ENCODE measurements at places on chromosomes 1 and 21.

- DNase-seq, result no peak
Measured at GRCh38 chr1:180981596-180982387, 40.9 kb downstream of the STX6 start.

DNA sequence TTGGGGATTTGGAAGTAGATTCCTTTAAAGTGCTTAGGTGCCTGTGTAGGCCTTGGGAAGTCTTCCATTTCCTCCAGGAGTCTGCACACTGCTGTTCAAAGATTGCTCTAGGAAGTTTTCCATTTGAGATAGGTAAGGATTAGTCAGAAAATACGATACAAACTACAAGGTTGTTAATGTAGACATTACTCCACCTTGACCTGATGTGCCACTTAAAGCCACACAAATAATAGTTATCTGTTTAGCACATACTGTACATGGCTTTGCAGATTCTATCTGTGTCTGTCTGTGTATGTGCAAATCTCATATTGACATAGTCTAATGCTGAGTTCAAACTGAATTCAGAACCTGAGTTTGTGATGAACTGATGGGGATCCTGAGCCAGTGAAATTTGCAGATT is 118.4 kb downstream of the RHOU start:
- DNase-seq, result no peak

DNA sequence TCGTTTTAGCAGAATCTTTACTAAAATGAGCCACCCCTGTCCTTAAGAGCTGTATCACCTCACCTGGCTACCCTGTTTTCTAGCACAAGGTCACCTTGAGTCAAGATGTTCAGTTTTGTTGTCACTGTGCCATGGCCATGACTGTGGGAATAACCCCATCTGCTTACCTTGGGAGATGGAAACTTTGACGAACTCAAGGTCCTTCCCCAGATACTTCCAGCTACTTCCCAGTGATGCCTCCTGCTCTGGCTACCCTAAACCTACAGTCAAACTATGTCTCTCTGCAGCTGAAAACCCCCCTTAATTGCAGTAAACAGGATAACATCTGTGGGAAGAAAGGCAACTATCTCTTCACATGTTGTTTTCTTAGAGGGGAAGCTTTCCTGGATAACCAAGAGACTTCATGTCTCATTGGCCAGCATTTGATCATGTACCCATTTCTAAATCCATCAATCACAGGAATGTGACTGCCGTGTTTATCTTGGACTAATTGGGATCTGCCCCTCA is 89.5 kb upstream of the C1orf21 start:
- DNase-seq, result no peak

DNA sequence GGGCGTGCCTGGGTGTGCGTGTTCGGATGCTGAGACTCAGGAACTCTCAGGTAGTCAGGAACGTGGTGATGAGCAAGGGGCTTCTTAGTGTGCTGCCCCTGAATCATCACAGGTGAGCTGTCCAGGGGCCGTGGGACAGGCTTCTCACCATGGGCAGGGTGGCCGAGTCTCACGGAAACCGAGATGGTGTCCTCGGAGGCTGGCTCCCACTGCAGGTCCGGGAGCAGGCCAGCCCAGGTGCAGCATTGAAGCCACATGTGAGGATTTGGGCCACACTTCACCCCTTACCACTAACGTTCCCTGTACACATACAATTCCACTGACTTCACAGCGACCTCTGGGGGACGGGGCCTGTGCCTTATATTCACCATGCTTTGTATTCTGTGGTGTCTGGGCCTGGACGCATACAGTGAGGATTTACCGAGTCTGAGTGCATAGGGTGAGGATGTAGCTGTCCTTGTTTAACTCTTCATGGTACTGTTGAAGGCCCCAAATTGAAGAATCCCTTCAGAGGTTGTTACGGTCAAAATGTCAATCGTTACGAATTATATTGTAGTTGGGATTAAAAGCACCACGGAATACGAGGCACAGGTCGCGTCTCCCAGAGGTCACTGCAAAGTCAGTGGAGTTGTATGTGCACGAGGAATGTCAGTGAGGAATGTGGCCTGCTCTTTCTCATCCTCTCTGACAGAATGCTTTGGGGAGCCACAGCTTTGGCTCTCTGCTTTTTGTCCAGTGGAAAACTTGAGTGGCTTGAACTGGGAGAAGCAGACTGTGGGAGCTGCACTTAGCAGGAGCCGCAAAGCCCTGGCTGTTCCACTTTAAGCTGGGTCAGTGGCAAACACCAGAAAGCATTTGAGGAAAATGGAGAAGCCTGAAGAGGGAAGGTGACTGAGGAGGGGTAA is 95.3 kb downstream of the MTR start:
- no peak for DNase-seq

- no peak for DNase-seq
Measured at GRCh38 chr1:179923029-179923428, 31.6 kb upstream of the CEP350 start.

DNA sequence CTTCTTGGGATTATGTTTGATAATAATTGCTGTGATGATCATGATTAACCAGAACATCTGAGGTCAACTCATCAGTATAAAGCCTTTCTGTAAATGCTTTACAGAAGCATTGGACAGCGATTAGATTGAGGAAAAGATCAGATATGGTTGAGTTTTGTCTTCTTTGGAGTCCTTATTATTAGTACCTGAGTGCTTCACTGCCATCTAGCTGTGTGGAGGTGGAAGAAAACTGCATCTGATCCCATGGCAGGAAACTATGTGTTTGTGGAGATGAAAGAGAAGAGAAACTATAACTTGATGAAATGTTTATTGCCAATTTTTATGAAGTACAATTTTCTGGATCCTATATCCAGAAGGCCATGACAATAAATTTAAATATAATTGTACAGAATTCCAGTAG is 11.4 kb downstream of the FLG2 start:
- DNase-seq, result no peak

DNA sequence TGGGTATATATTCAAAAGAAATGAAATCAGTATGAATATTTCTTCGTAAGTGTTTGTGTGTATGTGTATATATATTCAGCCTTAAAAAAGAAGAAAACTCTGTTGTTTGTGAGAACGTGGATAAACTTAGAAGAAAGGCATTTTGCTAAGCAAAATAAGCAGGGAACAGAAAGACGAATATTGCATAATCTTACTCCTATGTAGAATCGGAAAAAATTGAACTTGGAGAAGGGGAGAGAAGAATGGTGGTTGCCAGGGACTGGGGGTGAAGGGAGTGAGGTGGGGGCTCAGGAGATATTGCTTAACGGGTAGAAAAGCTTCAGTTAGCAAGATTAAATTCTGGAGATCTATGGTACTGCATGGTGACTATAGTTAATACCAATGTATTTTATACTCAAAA is 40.3 kb upstream of the NEK7 start:
- no peak for DNase-seq

DNA sequence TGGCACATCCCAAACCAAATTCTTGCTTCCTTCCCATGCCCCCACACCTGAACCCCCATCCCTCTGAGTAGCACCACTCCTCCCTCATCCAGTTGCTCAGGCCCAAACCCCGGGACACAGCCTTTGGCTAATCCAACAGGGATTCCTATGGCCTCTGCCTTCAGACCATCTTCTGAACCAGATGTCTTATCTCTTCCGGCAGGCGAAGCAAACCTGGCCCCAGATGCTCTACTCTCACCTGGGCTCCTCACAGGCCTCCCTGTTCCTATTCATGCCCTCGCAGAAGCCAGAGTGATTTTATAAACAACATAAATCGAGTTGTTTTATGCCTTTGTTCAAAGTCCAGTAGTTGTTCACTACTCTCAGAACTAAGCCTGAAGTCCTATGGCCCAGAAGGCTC is 12.5 kb upstream of the KCNA2 start:
- no peak for DNase-seq

DNA sequence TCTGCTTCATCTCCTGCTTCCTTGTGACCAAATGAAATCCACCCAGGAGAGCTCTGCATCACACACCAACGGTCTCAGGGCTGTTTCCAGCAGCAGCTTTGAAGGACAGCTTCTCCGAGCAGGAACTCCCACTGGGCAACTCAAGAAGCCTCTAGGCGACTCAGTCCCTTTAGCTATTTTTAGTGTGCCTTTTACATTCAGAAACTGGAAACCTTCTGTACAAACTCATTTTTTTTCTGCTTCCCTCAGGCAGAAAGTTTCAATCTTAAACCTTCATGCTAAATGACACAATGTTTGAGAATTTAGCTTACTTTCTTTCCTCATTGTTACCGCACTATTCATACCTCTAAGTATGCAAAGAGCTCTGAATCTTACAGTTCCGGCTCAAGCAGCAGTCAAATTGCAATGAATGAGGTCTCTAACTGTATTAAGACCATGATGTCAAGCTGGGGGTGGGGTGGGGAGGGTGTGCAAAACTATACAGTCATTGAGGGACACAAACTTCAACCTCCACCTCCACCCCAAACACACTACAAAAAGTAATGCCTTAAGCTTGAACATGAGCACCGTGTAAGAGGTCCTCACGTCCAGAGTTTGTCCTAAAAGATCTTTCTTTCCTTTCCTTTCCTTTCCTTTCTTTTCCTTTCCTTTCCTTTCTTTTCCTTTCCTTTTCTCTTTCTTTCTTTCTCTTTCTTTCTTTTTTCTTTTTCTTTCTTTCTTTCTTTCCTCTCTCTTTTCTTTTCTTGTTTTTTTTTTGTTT is 16.4 kb upstream of the TARBP1 start:
- no peak for DNase-seq

DNA sequence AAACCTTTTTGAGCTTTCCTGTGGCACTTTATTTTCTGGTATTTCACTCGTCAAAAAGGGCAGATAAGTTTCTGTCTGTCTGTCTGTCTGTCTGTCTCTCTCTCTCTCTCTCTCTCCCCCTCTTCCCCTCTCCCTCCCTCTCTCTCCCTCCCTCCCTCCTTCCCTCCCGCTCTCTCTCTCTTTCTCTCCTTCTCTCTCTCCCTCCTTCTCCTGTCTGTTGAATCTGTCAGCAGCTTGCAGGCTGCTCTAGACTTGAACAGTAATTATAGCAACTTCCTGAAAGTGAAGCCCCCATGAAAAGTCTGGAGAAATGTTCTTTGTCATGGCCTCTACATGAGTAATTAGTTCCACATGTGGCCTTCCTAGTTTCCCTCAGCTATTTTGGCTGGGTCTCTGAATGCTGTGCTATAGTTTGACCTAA is 275.2 kb upstream of the C1orf105 start:
- DNase-seq, result no peak

GRCh38 chr21:36981049-36981391 is 14.6 kb upstream of the HLCS start:
- DNase-seq, result no peak

DNA sequence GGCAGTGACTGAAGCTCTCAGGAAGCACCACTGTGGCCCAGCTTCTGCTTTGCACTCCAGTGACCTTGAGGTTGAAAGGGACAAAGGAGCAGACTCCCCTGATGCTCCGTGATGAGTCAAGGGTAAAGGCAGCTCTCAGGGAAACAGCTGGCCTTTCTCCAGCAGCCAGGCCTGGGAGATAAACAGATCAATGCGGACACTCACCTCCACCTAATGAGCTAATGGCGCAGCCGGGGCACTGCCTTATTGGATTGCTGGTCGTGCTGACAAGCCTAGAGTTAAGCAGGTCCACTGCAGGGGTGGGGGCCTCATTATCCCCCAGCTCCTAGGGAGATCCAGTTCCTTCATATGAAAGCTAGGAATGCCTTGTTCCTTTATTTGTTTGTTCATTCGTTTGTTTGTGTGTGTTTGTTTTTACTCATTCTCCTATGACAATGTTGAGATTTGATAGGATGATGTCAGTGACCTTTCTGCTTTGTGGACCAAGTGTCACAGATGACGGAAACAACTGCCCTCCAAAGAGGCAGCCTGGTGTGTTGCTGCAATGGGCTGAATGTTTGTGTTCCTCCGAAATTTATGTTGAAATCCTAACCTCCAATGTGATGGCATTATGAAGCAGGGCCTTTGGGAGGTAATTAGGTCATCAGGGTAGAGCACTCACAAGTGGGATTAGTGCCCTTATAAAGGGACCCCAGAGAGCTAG is 141.4 kb upstream of the BEND5 start:
- no peak for DNase-seq

DNA sequence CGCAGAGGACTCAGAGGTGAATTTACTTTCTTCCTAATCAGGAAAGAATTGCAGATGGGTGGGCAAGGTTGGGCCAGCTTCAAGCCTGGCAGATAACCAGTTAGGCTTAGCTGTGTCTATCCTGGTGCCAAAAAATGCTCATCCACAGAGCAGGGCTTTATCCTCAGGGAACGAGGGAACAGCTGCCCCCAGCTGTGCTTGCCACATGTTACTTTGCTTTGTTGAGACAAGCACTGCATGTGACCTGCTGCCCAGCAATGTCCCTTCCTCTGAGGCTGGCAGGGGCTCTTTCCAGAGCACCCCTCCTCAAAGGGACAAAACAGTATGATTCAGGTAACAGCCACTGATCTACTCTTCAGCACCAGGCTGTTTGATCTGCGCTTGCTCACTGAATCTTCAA is 505.1 kb upstream of the USP24 start:
- no peak for DNase-seq

DNA sequence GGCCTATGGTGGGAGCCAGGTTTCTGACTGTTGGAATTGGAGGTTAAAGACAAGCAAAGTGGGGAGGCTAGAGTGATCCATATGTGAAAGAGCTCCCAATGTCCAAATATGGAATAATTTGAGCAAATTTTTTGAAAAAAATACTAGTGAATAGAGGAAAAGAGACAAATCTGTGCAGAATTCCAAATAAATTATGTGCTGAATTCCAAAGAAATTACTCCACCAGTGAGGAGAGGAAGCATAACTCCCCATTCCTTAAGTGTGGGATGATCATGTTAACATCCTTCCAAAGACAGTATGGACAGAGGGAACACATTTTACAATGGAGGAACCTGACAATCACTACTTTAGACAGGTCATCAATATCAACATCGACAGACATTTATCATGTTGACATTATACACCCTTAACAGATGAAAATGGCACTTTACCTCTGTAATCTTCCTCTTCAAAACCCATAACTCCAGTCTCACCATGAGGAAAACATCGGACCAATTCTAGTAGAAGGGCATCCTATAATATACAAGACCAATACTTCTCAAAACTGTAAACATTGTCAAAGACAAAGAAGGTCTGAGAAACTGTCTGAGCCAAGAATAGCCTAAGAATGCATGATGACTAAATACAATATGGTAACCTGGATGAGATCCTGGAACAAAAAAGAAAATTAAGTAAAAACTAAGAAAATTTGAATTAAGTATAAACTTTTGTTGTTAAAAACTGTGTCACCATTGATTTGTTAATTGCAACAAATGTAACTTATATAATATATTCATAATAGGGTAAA is 71.5 kb upstream of the RGS4 start:
- no peak for DNase-seq

DNA sequence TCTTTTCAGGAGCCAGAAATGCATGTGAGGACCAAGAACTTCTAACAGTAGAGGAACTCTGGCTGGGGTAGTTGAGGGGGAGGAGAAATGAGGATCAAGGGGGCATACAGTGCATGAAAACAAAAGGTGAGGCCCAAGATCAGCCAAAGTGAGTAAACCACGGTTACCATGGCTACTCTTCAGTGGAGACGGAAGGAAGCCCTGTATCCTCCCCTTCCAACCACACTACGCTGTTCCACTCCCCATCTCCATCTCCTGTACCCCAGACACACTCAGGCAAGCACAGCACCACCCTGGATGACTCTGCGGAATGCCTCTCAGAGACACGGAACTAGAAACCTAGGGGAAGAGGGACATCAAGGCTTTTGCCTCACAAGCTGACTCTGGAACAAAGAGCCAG is 157.6 kb upstream of the CAMK1G start:
- no peak for DNase-seq

- DNase-seq, result no peak
Measured at GRCh38 chr1:109559995-109560394, 11.6 kb downstream of the GNAI3 start.

GRCh38 chr1:6470132-6471085 is 4.4 kb upstream of the TNFRSF25 start:
- no peak for DNase-seq

GRCh38 chr1:245880754-245881403 is 626.2 kb downstream of the SMYD3 start:
- no peak for DNase-seq

GRCh38 chr1:194300340-194300739 is 1113.9 kb upstream of the B3GALT2 start:
- no peak for DNase-seq

Measured in sciatic nerve (tissue), 2 donors.